ENCODE measurements at places on chromosomes 12 and 14. TPM values are rescaled to one million over a fixed set of nuclear protein-coding genes. Genes with fewer than 3 reads are reported as not detected.

GRCh38 chr12:57027805-57028153 lies 11.4 kb upstream of the TAC3 start:
- H3K27me3 ChIP-seq, result no peaks in the 10 kb centered on the region
- H3K4me1 ChIP-seq, result peaks cover 8% of the 10 kb centered on the region
- H3K4me3 ChIP-seq, result no peak overlapping the region
- no peak for DNase-seq
- H3K36me3 ChIP-seq, result no peaks in the 10 kb centered on the region
- H3K27ac ChIP-seq, result no peak overlapping the region

- peaks cover 60% of the 10 kb centered on the region for H3K4me1 ChIP-seq
- no peaks in the 10 kb centered on the region for H3K27me3 ChIP-seq
- H3K36me3 ChIP-seq, result peaks cover 20% of the 10 kb centered on the region
- no peak for DNase-seq
Observed at GRCh38 chr14:24428628-24429394, 657 bp downstream of the CBLN3 start.

Gene TMTC2
- total RNA-seq, result 31.4 TPM

GRCh38 chr14:96227428-96227827 lies 22.8 kb downstream of the BDKRB2 start:
- no peak overlapping the region for H3K4me3 ChIP-seq
- H3K27ac ChIP-seq, result no peak overlapping the region
- DNase-seq, result no peak
- no peaks in the 10 kb centered on the region for H3K27me3 ChIP-seq
- H3K4me1 ChIP-seq, result peaks cover 9% of the 10 kb centered on the region

Gene IL26
- total RNA-seq, result not detected

DNA sequence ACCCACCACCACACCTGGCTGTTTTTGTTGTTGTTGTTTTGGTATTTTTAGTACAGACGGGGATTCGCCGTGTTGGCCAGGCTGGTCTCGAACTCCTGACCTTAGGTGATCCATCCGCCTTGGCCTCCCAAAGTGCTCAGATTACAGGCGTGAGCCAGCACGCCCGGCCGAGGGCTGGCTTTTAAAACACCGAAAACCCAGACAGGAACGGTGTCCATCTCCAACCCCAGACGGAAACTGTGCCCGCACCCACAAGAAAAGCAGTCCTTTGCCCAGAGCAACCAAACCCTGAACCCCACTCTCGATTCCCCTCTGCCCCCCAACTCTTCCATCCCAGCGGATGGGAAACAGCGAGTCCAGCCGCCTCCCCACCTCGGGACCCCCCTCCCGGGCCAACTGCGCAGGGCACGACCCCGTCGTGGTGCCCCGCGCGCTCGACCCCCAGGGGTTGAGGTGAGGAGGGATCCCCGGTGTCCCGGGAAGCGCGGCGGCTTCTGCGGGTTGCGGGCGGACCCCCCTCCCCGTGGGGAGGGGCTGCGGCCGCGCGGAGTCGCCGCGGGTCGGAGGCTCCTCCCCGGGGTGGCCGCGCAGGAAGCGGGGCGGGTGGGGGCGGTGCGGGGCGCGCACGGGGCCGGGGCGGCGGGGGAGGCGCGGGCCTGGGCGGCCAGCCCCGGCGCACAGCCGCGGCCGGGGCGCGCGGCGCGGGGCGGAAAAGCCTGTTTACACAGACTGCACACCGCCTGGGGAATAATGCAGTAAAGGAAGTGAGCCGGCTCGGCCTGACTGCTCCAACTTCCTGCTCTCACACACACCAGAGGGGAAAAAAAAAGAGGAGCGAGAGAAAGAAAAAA lies at the start of gene ELK3:
Gene ELK3 (plus strand): TSS at position 651 of the 851 bp plus-strand sequence.
- H3K27me3 ChIP-seq, result no peaks in the 10 kb centered on the region
- peak; percentile 76 for DNase-seq
- peak within 1 kb of the TSS; percentile 87 for H3K4me3 ChIP-seq
- peaks cover 30% of the 10 kb centered on the region for H3K4me1 ChIP-seq
- peak within 1 kb of the TSS; percentile 89 for H3K27ac ChIP-seq
- no peaks in the 10 kb centered on the region for H3K36me3 ChIP-seq

Gene TMEM132C
- 1.6 TPM for total RNA-seq

- no peaks in the 10 kb centered on the region for H3K27me3 ChIP-seq
- no peak for DNase-seq
- no peak overlapping the region for H3K27ac ChIP-seq
- no peak overlapping the region for H3K4me3 ChIP-seq
- no peaks in the 10 kb centered on the region for H3K36me3 ChIP-seq
- H3K4me1 ChIP-seq, result peaks cover 12% of the 10 kb centered on the region
Observed at GRCh38 chr14:24818058-24818822, 184.2 kb upstream of the GZMB start.

Gene IFNG-AS1
- total RNA-seq, result not detected

Measured in lower lobe of right lung (tissue), 2 donors.